Stimulated activated CD4-positive, alpha-beta T cell treated with anti-CD3 and anti-CD28 coated beads, Interleukin-2, amount 100 ng/mL, for 48 hours (primary cell): ENCODE measurements at places on chromosomes 6 and 20.

DNA sequence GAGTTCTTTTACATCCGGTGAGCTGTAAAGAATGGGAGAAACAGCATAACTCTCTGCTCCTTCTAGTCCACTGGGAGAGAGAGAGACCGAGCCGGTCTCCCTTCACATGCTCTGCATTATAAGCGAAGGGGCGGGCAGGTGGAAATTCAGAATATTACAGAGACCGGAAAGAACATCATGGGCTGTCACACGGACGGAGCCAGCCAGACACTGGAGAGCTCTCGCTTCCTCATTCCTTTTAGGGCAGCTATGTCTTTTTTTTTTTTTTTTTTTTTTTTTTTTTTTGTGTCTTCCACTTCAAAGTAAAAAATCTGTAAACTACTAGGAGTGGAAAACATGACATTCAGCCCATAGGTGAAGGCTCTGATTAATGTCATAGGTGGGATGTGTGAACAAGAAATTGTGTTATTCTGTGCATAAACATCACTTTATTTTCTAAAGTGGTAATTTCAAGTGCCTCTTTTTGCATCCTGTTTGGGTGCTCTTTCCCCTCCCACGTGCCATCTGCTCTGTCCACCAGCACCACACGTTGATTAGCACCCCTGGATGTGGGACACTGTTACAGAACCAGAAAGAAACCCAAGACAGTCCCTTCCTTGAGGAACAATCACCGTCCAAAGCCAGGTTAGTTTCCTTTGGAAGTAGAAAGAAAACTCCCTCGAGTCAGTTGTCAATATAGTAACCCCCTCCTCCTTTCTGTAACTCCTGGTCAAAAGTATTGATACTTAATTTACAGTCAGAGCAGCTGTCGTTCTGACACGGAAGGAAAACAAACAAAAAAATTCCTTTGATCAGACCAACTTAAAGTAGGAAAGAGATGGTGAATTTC, at the start of gene TAGAP:
Gene TAGAP (minus strand): TSS at position 93 of the 829 bp plus-strand sequence. CDS start 845 bp downstream, outside the sequence.
- DNase-seq, result peak; percentile 78

DNA sequence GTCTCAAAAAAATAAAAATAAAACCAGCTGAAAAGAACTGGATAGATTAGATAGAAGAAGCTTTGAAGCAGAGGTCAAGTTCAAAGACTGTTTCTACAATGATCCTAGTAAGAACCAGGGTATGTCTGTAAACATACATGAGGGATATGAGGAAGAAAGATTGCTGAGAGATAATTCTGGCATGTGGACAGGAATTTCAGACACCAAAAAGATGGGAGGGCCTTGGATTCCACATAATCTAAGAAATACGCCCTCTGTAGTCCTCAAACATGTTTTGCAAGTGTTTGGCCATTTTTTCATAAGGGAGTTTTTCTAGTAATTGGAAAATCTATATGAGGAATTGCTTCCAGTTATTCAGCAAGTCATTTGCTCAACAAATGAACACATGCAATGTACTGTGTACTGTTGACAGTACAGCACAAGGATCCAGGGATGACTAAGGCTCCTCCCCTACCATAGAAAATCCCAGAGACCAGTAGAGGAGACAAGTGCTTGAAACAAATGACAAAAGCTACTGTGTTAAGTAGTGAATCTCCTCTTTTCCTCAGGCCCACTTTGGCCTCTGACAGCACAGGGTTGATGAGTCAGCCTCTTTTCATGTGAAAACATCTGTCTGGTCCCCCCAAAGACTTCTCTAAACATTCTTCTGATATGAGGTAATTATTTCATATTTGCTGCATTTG, 795.9 kb downstream of the MAFB start:
- DNase-seq, result no peak

DNA sequence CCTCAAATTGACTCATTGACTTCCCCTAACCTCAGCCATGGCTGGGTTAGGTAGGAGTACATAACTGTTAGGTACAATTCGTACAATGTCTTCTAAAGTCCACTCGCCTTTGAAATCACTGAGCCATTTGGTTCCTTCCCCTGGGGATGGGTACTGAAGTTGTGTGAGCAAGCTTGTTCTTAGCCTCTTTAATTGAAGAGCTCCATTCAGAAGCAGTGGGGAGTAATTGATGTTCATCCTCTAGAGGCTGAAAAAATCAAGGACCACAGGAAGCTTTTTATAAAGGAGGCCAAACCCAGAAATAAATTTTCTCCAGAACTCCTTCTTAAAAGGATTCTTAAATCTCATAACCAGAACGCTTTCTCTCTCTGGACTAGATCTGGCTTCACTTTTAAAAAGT, 60.6 kb downstream of the ANKS1A start:
- no peak for DNase-seq

- DNase-seq, result peak; percentile 38
These were observed 517 bp downstream of the ACTL10 start for GRCh38 chr20:33667245-33667675.

GRCh38 chr20:46145713-46146112, 27.6 kb downstream of the CD40 start:
- no peak for DNase-seq

- no peak for DNase-seq
These were observed 55.6 kb upstream of the ZMYND8 start for GRCh38 chr20:47412083-47412482.

DNA sequence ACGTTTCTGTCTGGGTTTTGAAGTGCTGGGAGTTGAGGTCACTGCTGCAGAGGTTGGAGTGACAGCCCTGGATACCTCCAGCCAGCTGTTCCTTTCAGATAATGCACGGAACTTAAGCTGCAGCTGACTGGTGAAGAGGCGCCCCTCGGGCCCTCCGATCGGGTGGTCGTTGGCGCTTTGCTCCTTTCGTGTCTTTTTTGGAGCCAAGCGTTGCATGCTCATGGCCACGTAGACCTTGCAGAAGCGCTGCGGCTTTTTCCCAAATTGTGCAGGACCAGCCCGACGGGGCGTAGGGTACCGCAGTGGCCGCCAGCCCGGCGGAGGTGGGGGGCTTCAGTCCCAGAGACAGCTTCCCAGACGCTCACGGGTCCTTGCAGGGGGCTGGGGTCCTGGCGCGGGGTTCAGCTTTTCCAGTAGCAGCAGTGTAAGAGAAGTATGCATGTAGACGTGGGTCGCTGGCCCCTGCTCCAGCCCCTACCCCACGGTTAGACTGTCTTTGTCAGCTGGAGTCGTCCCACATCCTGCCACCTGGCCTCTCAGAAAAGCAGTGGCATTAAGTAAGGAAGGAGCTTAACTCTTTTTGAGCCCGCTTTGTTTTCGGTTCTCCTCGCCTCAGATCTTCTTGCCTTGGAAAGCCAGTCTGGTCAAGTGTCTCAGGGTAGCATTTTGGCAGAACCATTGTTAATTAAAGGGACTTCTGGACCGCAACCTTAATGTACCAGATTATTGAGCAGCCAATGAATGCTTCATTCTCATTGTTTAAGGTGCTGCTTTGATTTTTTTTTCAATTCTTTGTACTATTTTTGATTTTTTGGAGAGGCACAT, 838 bp downstream of the TNFAIP3 start:
- no peak for DNase-seq

DNA sequence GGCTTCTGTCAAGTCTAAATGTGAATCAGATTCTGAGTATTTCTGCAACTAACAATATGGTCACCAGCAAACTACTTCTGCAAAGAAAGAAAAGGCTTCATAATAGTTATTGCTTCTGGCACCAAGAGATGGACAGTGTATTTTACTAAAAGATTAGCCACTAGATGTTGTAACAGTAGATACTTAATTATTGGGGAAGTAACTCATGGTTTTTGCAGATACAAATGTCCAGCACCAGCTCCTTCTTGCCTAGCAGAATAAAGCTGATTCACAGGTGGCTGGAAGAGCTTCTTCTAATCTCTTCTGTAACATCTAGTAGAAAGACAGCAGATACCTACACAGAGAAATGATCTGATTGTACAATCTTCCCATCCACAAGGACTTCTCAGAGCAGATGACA, 21.2 kb downstream of the ATXN1 start:
- DNase-seq, result no peak

GRCh38 chr6:16398587-16398986, 160.2 kb downstream of the GMPR start:
- no peak for DNase-seq

DNA sequence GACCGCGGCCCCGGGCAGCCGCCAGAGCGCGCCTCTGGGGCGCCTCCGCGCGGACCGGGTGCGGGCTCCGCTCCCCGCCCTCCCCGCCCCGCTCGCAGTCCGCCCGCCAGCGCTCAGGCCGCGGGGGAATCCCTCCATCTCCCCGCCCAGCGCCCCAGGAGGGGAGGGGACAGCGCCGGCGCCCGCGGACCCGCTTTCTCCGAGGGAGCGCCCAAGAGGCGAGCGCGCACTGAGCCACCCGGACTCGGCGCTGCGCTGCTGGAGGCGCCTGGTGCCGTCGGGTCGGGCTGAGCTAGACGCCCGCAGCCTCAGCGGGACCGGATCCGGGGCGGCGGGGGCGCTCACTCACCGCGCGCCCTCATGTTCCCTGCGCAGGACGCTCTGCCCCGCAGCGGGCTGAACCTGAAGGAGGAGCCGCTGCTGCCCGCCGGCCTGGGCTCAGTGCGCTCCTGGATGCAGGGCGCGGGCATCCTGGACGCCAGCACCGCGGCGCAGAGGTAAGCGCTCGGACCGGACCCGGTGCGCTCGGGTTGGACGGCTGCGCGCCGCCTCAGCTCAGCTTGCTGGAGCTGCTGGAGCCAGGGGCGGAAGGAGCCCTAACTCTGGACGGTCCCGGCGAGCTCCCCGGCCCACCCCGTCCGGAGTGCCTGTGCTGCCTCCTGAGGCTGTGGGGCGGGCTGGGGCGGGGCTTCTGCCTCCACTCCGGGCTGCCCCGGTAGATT, 867 bp downstream of the EBF4 start:
- peak; percentile 34 for DNase-seq
